ENCODE measurements at places on chromosomes 3 and 15.
A peak's percentile ranks its signal among the peaks of the same experiment; 100 is the strongest.

GRCh38 chr15:66940368-66940767, 125.0 kb upstream of the SMAD3 start:
- no peak for DNase-seq

GRCh38 chr3:182713743-182714517, 79.4 kb upstream of the ATP11B start:
- DNase-seq = peak; percentile 46

DNA sequence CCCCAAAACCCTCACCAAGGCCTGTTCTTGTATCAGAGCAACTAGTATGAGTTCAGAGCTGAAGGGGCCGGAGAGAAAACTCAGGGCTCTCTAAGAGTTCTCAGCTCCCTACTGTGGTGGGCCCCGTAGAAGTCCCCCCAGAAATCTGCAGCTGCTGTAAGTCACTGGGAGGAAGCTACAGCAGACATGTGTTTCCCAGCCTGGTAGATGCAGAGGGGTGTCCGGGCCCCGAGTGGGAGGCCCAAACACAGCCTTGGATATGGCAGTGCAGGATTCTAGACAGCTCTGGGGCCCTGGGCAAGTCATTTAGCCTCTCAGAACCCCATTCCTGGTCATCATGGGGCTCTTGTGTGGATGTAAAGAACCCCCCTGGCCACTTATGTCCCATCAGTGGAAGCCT, 39.2 kb upstream of the CSPG4 start:
- no peak for DNase-seq

- DNase-seq = no peak
Measured at GRCh38 chr3:102906818-102907217, 472.0 kb downstream of the ZPLD1 start.

- no peak for DNase-seq
Measured at GRCh38 chr15:55782901-55783300, 39.9 kb upstream of the PRTG start.

DNA sequence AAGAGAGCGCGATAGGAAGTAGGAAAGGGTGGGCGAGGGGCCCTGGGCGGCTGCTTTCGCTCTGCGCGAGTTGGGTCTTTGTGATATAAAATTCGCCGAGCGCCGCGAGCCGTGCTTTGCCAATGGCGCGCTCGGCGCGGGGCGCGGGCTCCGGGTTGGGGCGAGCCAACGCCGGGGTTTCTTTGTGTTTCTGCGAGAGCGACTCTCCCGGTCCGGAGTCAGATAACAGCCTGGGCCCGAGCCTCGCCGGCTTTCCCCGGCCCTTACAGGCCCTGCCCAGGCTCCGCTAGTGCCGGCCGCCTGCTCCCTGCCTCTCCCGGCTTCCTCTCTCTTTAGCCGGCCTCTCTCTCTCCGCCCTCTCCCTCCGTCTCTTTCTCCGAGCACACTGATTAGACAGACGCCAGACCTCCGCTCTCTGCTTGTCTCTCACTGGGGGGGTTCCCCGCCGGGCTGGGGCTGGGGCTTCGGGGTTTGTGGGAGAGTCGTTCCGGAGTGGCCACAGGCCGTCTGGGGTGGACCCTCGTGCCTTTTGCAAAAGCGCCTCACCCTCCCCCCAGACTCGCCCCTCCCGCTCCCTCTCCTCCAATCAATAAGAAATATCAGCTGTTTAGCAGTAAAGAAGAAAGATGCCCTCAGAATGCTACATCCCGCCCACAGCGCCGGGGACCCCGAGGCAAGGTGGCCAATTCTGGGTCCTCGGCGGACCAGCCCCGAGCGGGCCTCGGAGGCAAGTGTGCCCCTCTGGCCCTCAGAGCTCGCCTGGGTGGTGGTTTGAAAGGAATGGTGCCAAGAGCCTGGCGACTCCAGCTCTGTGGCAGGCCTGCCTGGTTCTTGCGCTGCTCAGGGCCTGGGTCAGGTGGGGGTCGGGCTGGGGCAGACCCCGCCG, 2.9 kb downstream of the NR2F2 start:
- DNase-seq = no peak

- no peak for DNase-seq
Measured at GRCh38 chr15:101309436-101310160, 14.6 kb upstream of the SNRPA1 start.

DNA sequence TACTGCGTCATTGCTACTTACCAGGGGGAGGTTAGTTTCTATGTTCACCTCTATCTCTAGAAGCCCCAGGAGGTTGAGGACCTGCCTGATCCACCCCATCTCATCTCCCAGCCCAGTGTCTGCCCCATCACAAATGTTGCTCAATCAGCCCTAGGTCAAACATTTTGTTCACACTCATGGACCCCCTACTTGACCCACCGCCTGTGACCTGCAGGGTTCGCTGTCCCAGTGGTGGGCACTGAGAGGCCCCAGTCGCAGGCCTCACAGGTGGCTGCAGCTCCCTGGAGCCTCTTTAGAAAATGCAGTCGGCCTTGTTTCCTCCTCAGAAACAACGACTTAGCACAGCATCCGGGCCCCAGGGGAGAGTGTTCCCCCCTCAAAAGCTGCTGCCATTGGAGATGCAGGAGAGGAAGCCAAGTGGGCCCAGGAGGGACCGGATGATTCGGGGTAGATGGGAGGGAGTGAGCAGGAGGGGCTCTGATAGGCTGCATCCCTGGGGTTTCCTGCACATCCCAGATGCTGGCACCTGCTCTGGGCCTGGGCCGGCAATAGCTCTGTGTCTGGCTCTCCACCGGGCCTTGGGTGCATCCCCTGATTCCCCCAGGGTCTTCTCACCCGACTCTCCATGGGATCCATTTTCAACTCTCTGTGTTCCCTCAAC, 18.4 kb upstream of the INSYN1 start:
- no peak for DNase-seq

GRCh38 chr3:129045675-129046036, 14.9 kb upstream of the GP9 start:
- no peak for DNase-seq

DNA sequence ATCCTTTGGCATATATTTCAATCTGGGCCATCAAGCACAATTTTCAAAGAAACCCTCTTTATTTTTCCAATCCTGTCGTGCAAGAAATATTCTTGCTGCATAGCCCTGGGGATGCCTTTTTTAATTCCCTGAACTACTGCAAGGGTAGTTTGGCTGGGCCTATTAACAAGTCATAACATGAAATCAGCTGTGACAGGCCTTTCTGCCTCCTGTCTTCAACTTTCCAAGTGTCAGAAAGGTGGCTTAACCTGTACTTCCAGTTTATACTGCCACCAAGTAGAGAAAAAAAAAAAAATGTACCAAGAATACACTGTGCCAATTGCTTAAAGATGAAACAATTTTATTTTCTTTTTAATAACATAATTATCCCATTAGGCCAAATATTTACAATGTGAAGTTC, 32.4 kb upstream of the SPPL2A start:
- no peak for DNase-seq

DNA sequence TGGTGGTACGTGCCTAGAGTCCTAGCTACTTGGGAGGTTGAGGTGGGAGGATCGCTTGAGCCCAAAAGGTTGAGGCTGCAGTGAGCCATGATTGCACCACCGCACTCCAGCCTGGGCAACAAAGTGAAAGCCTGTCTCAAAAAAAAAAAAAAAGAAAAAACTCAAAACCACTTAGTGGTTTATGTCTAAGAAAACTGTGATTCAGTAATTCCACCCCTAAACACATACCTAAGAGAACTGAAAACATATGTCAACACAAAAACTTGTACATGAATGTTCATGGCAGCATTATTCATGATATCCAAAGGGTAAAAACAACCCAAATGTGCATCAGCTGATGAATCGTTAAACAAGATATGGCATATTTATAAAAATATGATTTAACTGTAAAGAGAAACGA, 14.3 kb downstream of the SPG21 start:
- no peak for DNase-seq

GRCh38 chr3:131972550-131972949, 62.3 kb downstream of the CPNE4 start:
- no peak for DNase-seq

- DNase-seq = no peak
Measured at GRCh38 chr15:81096398-81096797, 37.7 kb upstream of the CFAP161 start.

DNA sequence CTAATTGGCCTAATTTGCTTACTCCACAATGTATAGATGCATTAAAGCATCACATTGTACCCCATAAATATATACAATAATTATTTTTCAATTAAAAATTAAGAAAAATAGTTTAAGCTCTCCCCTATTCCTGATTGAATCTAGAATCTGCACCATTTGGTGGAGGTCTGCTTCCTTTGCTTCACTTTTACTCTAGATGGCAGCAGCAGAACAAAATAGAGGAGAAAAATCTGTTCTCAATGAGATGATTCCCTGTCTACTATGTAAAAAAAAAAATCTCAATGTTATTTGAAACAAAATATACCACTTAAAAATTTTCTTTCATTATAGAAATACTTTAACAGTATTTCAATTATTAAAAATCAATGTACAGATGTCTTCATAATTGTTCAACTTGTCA, 109.6 kb upstream of the FXR1 start:
- DNase-seq = peak; percentile 17

- no peak for DNase-seq
Measured at GRCh38 chr15:60390231-60390630, 7.6 kb downstream of the ANXA2 start.

- DNase-seq = no peak
Measured at GRCh38 chr3:57030721-57031120, 29.7 kb upstream of the SPATA12 start.

DNA sequence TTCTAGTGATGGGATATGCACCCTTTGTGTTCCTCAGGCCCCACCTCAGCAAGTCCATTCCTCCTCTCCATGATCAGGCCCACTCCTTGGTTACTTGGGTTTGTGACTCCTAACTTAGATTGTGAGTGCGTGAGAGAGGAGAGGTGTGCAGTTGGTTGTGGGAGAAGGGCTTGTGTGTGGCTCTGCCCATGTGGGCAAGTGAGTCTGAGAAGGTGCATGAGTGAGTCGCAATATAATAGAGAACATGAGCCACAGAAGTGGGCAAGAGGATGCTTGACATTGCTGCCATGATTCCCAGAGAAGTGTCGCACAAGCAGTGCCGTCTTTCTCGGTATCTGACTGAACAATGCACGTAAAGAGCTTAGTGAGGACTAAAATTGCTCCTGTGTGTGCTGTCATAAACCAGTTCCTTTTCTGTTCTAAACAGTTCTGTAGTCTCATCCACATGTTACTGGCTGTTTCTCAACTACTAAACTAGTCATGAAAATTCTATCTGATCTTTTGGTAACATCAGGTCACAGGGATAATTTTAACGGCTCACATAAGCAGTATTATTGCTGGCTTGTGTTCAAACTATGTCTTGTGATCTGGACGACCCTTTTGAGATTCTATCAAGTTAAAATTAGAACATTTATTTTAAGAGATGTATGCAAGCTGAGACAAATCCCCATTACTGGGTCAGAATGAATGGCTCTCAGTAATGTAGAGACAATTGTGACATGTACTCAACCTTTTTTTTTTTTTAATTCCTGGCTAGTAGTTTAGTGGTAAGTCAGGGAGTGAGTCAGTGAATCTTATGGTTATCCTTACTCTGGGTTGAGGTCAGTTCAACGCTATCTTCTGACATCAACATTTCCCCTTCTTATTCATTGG, 25.6 kb downstream of the GYG1 start:
- DNase-seq = peak; percentile 50

DNA sequence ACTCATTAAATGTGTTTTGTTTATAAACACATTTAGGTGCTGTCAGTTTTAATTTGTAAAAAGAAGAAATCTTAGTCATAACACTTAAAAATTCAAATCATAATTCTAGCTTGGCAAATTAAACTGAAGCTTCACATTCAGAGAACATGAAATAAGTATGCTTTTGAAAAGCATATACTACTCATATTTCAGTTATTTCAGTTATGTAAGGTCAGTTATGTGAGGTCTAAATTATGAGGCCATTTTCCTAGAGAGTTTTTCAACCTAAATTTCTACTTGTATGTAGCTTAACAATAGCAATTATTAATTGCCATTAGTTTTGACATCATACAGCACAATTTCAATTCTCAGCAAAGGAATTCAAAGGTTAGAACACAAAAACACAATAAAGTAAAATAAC, 465.0 kb downstream of the PLOD2 start:
- DNase-seq = no peak

GRCh38 chr3:66019896-66020295, 18.8 kb downstream of the MAGI1 start:
- no peak for DNase-seq

DNA sequence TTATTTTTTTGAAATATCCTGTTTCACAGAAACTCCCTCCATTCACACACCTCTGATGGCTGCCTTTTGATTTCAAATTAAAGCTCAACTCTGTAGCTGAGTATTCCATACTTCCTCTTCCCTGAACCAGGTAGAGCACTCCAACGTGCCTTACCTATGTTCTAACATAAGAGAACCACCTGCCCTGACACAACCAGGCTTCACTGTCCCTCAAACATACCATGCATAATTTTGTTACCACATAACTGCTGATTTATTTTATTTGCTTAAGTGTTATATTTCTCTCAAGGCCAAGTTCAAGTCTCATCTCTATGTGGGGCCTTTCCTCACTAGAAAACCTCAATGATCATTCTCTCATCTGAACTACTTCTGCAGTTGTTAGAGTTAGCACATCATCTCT, 209.7 kb downstream of the P3H2 start:
- no peak for DNase-seq

- no peak for DNase-seq
Measured at GRCh38 chr15:48191574-48192225, at the start of gene CTXN2. TSS of gene CTXN2 (plus strand) at chr15:48191665. CDS start at chr15:48201301, 9,636 bp downstream.

All from urothelium cell line (cell line).